ENCODE measurements at places on chromosomes 1 and 21.
A peak's percentile ranks its signal among the peaks of the same experiment; 100 is the strongest.

GRCh38 chr1:160284220-160284781 lies 632 bp downstream of the PEX19 start:
- peak; percentile 38 for DNase-seq

- DNase-seq, result no peak
These were observed 252.8 kb downstream of the FOXD2 start for GRCh38 chr1:47690341-47691250.

DNA sequence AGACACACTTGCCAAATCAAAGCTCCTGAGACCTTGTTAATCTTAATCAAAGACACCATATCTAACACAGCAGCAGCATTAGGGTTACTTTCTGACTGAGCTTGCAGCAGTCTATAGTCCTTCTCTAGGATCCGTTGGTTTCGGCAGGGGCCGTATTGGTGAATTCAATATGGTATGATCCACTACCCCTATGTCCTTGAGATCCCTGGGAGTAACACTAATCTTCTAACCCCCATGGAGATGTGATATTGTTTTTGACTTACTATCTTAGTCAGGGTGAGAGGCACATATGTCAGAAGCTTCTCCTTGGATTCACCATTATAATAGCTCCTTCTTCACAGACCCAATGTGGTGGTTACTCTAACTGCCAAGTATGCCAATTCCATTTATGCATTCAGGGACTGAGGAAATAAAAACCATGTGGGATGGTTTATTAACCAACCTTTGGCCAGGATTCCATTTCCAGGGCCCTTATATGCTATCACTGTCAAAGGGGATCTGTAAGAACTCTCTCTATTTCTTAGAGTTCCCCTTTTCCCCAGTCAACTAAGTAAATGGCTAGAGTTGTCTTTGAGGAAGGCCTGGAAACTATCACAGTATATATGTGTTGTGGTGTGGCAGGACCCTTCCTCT lies 673.6 kb upstream of the USP24 start:
- DNase-seq, result no peak

DNA sequence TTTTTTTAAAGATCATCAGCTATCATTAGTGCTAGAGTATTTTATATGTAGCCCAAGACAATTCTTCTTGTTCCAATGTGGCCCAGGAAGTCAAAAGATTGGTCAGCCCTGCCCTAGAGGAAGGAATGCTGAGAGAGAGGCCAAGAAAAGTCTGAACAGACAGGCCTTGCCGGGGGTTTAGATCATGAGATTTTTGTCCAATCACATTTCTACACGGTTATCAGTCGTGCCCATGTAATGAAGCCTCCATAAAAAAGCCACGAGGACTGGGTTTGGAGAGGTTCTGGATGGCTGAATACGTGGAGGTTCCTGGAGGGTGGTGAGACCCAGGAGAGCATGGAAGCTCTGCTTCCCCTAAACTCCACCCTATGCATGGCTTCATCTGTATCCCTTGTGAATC lies 24.3 kb upstream of the ENO1 start:
- DNase-seq, result no peak

DNA sequence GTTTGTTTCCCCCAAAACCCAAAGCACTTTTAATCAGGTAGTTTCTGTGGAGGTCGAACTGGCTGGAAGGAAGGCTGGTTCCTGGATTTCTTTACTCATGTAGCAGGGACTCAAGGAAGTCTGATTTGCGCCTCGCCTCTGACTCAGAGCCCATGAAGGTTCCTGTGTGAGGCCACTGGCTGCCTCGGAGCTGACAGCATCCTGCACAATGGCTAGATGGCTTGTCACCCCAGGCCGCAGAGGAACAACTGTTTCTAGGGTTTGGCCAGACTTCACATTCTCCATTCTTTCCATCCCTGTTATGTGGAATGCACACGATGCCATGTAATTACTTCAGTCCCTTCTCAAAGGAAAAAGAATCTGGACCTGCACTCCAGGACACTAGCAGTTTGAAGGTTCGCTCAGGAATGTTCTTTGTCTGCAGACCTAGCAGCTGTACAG lies 39.1 kb upstream of the PRSS38 start:
- no peak for DNase-seq

DNA sequence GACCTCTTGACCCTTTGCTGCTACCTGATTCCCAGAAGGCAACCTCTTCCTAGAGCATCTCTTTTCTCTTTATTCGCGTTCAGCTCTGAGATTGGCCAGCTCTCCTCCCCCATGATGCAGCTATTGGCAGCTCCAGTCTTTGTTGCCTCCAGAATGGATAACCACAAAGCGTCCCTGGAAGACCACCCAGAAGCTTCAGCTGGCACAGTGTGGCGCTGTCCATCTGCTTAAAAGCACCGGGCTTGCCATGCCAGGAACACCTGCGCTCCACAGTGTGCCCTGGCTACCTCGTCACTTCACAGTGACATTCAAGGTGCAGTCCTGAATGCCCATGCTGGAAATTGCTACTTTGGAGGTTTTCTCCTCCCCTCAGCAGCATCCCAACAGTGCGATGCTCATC lies 353.9 kb downstream of the LMO4 start:
- no peak for DNase-seq

DNA sequence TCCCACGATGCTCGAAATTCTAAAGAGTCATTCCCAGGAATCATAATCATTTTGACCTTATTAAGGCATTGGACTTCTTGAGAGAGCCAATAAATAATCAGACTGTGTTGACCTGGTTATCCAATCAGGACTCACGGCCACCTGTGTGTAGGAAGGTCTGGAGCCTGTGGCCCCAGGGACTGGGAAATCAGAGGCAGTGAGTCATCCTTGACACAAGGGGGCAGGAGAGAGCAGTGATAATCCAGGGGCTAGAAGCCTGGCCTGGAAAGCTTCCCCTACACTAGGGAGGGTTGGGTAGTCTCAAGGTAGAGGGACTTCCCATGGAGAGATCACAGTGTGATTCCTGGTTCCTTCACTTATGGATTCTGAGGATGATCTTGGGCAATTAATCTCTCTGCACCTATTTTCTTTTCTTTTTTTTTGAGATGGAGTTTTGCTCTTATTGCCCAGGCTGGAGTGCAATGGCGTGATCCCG lies 4.7 kb downstream of the MR1 start:
- peak; percentile 78 for DNase-seq

GRCh38 chr1:171261336-171261735 lies 13.0 kb downstream of the FMO1 start:
- no peak for DNase-seq

- peak; percentile 15 for DNase-seq
These were observed 18.5 kb downstream of the WASF2 start for GRCh38 chr1:27471477-27471876.

DNA sequence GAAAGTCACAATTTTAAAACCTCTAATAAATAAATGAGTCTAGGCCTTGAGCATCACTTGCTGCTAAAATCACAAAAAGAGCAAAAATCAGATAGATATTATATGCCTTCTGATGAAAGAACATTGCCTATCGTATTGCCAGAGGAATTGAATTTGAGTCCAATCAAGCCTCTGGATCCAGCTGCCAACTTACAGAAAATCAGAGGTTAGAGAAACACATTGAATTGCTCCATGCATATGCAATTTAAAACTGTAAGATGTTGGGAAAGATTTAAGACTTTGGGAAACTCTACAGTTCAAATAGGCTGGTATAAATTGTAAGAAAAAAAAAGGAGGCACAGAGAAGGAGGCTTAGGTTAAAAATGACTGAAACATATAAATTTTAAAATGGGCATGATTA lies 93.5 kb downstream of the TM2D1 start:
- no peak for DNase-seq

DNA sequence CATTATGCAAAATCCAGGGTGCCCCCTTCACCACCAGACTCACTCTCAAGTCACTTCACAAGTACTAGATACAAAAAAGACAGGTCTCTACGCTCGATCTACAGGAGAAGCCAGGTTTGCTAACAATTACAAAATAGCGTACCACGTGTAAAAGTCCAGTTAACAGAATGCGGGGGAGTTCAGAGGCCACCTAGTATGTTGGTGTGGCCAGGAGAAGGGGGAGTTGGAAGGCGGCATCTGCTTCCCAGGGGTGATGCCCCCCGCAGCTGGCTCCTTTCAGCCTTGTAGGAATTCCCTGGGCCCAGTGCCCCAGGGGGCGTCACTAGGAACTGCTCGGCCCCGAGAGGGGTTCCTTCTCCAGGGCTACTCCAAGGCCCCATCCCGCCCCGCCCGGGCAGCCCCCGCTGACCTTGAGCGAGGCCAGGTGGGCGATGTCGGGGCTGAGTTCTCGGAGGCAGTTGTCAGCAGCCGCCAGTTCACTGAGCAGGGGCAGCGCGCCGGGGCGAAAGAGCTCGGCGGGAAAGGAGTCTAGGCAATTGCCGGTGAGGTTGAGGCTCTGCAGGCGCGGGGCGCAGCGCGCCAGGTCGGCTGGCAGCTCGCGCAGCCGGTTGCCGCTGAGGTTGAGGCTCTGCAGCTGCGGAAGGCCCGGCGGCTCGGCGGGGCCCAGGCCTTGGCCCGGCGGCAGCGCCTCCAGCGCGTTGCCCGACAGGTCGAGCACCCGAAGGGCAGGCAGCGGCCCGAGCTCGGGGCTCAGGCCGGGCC lies 664 bp downstream of the LRRC47 start:
- DNase-seq, result no peak

GRCh38 chr1:204828352-204828850 lies 42.3 kb upstream of the NFASC start:
- DNase-seq, result peak; percentile 8

GRCh38 chr1:16927711-16928485 lies 6.2 kb downstream of the CROCC start:
- DNase-seq, result no peak

GRCh38 chr1:91020967-91021685 lies 709 bp downstream of the ZNF644 start:
- DNase-seq, result peak; percentile 81

DNA sequence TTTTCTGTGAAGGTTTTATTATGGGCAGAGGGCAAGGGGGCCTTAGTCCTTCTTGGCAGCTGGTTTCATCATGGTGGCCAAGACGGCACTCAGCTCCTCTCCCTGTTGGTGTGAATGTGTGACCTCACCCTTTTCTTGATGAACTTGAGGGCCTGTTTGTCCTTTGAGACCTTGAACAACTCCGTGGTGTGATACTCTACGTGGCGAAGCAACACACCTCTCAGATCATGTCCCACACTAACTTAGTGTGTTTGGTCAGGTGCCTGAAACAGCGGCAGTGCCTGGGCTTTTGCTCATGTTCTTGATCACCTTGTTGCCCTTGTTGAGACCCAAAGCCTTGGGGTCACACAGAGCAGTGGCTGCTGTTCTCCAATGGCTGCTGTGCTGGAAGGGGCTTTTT lies 13.4 kb downstream of the L1TD1 start:
- no peak for DNase-seq

DNA sequence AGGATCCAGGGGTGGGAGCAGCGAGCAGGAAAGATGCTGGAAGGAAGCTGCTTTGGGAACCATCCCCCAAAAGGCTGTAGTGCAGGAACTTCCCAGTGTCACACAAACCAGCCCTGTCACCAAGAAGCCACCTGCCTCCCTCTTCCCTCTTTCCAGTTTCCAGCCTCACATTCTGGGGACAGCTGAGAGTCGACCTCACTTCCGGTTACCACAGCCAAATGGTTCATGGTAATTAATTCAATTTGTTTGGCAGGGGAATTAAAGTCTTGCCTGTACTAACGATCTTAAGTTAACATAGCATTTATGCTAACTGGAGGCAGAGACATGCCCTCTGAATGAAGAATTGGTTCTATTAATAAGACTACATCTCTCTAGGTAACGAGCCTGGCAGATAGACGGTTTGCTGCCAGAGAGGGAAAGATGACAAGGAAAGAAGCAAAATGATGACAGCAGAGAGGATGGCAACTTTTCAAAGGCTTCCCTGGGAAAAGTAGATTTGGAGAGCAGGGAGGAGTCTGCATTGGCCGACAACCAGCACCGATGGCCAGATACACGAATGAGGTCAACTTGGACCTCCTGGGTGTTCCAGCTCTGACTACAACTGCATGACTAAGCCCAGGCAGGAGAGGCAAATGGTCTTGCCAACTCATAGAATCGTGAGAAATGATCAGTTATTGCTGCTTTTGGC lies 64.1 kb downstream of the TMCO4 start:
- DNase-seq, result no peak

GRCh38 chr1:55801481-55801880 lies 586.3 kb upstream of the USP24 start:
- DNase-seq, result no peak

GRCh38 chr1:21906173-21907078 lies 30.7 kb downstream of the HSPG2 start:
- DNase-seq, result peak; percentile 57

DNA sequence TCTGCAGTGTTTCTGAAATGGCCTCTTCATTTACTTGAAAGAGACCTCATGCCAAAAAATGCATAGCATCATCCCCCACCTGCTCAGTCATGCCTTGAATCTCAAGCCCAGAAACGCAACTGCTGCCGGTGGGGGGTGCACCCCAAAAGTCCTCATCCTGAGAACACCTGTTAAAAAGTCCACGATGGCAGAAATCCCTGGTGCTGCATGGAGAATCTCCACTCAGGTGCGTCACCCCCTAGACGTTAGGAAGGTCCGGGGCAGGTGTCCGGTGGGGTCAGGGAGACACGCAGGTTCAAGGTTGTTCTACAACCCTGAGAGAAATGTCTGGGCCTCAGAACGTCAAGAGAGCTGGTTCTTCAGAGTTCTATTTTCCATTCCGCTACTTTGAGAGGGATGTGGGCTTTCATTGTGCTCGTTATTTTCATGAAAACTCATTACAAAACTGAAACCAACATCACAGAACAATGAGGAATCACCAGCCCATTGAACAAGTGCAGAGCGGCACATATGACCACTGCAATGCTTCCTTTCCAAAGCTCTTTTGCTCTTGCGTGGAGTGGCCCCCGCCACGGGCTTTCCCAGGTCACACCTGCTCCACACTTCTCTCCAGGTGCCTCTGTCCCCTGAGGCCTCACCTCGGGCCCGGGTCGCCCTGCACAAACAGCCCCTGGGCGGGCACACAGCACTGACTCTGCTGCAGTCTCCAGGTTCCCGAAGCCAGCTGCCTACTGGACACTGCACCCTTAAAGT lies 201.9 kb downstream of the TOMM20 start:
- no peak for DNase-seq

- DNase-seq, result no peak
These were observed 11.9 kb upstream of the PDE9A start for GRCh38 chr21:42641311-42642218.

GRCh38 chr21:16205527-16205926 lies 475.7 kb downstream of the USP25 start:
- DNase-seq, result no peak
